ENCODE measurements at places on chromosomes 3 and 15.

- peak; percentile 47 for DNase-seq
Observed at GRCh38 chr15:78944669-78945407, at the start of gene CTSH. CTSH (minus strand) TSS chr15:78945046; CDS start chr15:78944981, 65 bp downstream.

DNA sequence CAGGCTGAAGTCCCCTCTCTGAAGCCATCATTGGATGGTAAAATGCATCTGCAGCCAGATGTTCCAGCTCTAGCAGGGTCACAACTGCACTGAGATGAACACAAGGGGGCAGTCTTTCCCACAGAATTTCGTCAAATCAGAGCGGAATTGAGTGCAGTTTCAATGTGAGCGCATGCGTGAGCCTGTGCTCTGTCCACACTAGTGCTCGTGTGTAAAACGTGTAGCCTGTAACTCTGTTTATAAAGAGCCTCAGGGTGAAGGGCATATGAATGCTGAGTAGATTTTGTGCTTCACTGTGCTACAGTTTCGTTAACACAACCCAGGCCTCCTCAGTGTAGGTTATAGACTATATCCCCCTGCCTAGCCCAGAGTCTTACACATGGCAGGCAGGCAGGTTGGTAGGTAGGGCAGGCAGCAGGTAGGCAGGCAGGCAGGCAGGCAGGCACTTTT is 92.7 kb upstream of the GOLGA6L4 start:
- peak; percentile 57 for DNase-seq

- DNase-seq, result no peak
Observed at GRCh38 chr3:55264919-55265318, 222.2 kb downstream of the WNT5A start.

- DNase-seq, result no peak
Observed at GRCh38 chr15:70742928-70743327, 20.4 kb downstream of the UACA start.

- DNase-seq, result no peak
Observed at GRCh38 chr15:89144491-89144890, 56.2 kb downstream of the ABHD2 start.

DNA sequence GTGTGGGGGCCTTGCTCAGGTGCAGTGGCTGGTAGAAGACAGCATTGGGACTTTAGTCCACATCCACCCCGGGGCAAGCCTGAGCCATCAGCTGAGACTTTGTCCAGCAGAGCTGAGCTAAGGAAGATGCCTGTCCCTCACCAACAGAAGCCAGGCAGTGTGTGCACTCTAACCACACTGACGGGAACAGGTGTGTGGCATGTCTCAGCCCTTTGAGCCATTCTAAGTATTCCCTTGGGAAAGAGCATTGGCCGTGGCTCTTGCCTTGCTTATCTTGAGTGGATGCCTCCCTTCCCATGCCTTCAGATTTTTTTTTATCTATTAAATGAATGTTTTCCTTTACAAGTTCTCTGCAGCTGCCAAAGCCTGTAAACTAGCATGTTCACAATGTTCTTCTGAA is 3.5 kb downstream of the GABRA5 start:
- no peak for DNase-seq

DNA sequence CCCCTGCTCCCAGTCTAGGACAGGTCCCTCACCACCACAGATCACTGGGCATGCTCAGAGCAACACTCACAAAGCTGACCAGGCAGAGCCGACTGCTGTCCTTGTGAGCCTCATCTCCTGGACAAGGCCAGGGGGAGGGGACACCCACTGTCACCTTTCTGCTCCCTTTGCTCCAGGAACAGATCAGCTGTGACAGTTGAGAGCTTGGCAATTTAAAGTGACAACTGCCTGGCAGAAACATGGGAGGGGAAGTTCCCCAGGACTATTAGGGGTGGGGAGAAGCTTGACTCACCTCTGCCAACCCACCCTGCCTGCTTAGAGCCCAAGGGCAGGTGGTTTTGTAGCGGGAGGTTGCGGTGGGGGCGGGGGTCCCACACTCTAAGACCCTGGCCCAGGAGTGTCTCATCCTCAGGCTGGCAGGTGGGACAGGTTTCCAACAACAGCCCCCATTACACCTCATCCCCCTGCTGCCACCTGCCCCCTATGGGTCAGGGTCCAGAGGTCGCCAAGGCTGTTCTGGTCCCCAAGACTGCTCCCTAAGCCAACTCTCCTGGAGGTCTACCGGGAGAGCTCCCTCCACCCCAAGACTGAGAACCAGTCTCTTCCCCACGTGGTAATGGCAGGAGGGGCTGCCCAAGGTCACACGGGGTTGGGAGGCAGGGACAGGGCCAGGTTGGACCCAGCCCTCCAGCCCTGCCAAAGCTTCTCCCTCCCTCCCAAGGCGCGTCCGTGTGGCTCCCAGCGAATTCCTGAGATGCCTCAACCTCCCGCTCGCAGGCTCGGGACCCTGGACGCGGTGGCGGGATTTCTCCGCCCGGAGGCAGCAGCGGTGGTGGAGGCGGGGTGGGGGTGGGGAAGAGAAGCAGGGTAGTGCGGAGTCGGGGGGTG is 80.4 kb downstream of the IQSEC1 start:
- DNase-seq, result no peak

DNA sequence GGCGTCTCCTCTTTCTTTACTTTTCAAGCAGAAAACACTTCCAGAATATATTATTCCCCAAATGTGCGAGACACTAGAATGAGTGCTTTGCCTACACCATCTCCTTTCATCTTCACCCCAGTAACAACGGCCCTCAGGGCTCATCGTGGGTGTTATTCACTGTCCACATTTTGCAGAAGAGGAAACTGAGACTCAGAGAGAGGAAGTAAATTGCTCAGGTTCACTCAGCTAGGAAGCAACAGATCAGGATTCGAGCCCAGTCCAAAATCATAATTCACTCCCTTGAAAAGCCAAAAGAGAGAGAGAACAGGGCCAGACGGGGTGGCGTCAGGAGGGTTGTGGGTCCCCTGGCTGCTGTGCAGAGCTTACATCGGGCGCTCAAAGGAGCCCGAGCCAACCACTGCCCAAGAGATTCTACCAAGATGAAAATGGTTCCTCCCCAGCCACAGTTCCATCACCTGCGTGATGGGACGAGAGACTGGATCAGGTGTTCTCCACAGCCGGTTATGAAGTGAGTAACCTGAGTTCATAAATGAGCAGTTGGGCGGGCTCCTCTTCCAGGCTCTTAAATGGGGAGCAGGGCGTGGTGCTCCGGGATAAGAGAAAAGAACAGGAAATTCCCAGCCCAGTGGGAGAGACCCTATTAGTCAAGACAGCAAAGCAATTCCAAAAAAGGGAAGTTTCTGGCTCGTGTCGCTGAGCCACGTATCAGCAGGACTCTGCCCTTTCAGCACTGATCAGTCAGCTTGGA is 48.6 kb upstream of the FLNB start:
- peak; percentile 95 for DNase-seq

DNA sequence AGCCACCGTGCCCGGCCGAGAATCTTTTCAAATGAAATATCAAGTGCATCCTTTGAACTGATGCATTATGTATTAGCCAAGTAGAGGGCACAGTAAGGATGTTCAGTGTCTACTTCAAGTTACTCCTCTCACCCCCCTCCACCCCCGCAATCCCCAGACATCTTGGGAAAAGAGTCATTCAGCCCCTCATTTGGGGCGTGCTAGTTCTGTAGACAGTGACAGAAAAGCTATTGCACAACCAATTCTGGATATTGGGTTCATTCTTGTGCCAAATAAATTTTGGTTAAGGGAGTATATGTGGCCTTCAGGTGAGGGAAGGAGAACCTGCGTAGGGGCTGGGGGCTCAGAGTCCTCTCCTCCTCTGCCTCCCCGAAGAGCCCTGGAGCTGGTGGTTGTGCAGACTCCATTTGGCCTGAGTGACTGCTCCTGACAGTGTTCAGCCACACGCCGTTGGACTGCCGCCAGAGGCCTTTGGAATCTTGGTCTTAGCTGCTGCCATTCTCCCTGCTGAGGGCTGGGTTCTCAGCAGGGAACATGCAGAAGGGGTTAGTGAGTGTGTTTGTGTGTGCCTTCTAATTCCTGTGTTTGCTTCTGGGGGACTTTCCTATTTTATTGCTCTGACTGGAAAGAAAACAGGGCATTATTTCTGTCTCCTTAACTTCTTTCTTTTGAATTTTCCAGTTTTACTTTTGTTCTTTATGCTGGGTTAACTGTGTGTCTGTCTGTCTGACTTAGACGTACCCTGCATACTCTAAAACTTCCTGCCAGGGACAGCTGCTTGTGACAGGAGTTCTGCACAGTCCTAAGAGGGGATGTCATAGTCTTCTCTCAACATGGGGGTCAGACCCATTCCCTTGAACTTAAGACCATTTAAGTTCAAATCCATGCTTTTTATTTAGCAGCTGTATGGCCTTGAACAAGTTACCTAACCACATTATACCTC is 21.0 kb downstream of the RARB start:
- DNase-seq, result no peak

DNA sequence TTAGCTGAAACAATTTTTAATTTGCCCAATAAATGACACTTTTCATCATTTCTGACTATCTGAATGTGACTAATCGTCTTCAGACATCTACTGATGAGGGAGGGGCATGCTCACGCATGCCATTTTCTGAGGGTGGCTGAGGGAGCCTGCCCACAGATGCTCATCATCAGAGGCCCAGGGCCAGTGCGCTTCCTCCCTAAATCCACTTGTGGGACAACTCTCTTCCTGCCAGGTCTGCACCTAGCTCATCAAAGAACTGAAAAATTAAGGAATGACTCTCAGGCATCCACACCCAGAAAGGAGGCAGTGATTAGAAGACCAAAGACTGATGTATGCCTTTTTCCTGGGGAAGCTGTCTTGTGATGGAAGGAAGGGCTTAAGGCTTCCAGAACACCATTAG is 22.8 kb downstream of the RTP3 start:
- DNase-seq, result no peak

DNA sequence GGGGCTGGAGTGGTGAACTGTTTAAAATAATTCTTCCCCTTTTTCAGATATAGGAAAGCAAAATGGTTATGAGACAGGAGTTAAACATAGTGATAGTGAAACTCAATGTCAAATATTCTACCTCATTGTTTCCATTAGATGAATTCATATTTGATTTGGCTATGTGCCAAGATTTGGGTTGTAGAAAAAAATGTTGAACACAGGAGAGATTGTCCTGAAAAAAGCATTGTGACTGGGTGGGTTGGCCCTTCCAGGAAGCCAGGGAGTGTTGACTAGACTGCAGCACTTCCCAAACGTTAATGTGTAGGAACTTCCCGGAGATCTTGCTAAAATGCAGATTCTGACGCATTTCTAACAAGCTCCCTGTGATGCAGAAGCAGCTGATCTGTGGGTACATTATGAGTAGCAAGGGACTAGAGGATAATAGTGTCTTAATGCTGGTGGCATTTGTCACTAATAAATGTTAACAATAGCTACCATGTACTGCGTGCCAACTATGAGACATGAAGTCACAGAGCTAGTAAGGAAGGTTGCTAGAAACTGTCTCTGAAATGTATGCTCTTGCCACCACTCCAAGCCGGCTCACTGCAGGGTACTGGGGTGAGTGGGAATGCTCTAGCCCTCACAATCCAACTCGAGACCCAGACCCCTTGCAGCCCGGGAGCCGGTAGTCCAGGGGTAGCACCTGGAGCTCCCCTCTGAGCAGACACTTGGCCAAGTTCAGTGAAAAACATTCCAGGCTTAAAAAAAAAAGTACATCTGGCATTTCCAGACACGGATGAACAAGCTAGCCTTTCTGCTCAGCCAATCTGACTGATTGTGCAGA is 120.6 kb downstream of the CD47 start:
- DNase-seq, result no peak

GRCh38 chr15:34366271-34367065 is 528 bp downstream of the LPCAT4 start:
- no peak for DNase-seq

DNA sequence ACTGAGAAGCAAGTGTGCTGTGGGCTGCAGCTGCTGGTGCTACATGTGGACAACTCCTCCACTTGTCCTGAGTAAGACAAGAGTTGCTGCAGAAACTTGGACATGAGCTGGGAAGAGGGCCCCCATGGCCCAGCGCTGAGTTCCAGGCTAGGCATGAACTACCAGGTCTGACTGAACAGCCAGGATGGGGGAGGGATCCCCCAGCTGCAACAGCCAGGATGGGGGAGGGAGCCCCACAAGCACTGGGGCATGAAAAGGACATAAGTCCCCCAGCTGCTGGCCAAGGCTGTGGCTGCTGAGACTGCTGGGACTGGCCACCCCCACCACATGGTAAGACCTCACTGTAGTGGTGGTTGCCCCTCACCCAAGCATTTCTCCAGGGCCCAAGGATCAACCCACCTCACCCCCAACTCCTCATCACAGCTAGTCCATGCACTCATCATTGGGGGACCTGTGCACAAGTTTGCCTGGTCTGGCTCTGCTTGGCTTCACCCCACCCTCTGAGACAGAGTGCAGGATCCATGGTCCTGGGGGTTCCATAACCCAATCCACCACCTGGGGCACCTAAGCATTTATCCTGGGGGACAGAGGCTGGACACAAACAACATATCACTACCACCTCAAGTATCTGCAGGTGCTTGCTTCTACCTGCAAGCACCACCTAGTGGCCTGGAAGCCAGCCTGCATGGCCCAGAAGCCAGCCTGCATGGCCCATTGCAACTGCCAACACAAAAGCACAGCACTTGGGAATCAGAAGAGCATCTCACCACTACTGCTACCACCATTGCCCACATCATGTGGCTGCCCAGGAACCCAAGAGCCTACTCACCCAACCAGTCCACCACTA is 84.5 kb upstream of the STT3B start:
- no peak for DNase-seq

DNA sequence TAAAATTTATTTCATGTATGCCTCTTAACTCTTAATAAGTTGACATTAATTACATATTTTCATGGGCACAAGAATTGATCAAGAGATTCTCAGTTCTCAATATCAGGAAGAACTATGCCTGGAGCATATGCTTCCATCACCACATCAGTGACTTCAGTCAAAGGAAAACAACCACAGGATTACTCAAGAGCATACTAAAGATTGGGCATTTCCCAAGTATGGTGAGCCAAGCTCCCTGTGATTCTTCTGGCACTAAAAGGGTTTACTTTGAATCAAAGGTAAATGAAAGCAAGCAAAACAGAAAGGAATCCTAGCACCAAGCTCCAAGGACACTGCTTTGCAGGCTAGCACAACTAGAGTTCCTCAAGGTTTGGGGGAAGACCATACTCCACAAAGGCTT is 44.6 kb downstream of the FMN1 start:
- no peak for DNase-seq

DNA sequence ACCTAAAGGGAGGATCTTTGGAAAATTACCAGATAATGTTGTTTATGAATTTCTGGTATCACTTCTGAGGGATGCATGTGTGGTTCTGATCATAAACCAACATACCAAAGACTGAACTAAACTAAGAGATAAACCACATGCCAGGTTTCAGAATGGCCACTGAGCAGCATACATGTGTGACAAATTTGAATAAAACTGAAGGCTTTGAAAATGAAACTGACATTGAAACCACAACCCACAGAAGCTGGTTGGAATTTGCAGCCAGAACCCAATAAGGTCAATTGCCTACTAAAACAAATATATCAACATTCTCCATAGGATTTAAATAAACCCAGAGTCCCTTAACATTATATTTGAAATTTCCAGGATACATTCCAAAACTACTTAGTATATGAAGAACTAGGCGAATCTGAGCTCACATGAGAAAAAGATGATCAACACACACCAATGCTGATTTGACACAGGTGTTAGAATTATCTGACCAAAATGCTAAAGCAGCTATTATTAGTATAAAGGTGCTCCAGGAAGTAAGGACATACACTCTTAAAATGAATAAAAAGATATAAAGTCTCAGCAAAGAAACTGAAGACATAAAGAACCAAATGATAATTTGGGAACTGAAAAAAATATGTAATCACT is 125.0 kb downstream of the ZNF280D start:
- DNase-seq, result no peak
